ENCODE measurements at places on chromosomes 1 and 21.

GRCh38 chr1:75980972-75981897, 49.0 kb upstream of the ASB17 start:
- no peak for DNase-seq

GRCh38 chr1:35264871-35265270, 3.6 kb upstream of the ZMYM4 start:
- DNase-seq = no peak

- no peak for DNase-seq
Observed at GRCh38 chr1:183889095-183889494, 84.2 kb downstream of the RGL1 start.

DNA sequence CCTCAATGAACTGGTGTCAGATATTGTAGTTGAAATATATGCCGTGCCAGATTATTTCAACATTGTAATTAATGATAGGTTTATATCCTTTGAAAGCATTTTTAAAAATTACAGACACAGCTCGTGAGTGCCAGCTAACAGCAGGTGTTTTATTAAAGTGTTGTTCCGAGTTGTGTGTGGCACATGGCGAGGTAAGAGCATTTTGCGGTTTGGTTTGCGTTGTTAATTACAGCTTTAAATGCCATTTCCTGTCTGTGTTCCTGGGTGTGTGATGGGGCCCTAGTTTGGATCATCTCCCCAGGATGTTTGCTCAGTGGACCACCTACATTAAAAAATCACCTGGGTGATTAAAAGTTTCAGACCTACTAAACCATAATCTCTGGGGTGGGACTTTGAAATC, 97.4 kb downstream of the PRDM2 start:
- no peak for DNase-seq

DNA sequence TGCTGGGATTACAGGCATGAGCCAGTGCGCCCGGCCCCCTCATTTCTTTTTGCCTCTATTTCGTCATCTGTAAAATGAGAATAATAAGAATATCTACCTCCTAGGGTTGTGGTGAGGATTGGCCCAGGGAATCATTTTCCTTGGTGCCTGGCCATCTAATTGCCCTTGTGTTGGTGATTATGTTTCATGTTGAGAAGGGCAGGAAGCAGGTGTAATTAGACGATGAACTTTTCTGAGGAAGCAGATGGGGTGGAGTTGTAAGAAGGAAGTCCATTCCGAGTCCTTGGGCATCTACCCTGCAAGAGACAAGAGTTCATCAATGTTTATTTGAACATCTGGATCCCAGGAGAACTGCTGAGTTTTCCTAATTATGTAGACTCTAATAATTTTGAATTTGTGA, 38.7 kb upstream of the NEK2 start:
- DNase-seq = no peak
